ENCODE measurements at places on chromosomes 1 and 21. TPM values are rescaled to one million over a fixed set of nuclear protein-coding genes. Genes with fewer than 3 reads are reported as not detected.

GSTM5 gene
- not detected for polyA plus RNA-seq

ADAMTS4 gene
- 1.2 TPM for polyA plus RNA-seq

RPL11 gene
- 2,255 TPM for polyA plus RNA-seq

DNA sequence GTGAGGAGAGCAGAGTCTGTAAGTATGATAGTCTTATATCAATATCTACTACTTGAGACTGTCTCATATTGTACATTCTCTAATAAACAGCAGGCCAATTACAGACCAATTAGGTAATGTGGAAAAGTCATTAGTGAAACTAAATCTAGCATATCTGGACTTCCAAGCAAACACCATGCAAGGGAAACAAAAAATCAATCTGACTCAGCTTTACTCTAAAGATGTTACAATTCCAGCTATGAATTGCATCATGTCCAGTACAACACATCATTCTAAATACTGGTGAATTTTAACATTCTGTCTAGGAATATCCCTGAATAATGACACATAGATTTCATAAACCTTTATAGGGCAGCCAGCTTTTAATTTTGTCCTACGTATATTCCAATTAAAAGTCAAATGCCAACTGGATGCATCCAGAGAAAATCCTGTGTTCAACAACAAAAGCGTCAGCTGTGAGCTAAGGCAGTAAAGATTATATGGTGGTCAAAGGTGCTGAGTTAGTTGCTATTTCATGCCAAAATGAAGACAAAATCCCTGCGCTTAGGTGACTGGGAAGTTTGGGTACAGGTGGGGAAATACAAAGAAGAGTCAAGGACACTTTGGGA, 159.3 kb downstream of the TTLL7 start:
- no peaks in the 10 kb centered on the region for H3K36me3 ChIP-seq
- H3K4me3 ChIP-seq: no peak overlapping the region
- DNase-seq: no peak
- no peak overlapping the region for H3K27ac ChIP-seq

- DNase-seq: peak; percentile 10
- H3K27me3 ChIP-seq: no peaks in the 10 kb centered on the region
- no peak overlapping the region for H3K4me3 ChIP-seq
- H3K4me1 ChIP-seq: peaks cover 21% of the 10 kb centered on the region
These were observed 370.4 kb upstream of the ST6GALNAC5 start for GRCh38 chr1:76496871-76497270.

DNA sequence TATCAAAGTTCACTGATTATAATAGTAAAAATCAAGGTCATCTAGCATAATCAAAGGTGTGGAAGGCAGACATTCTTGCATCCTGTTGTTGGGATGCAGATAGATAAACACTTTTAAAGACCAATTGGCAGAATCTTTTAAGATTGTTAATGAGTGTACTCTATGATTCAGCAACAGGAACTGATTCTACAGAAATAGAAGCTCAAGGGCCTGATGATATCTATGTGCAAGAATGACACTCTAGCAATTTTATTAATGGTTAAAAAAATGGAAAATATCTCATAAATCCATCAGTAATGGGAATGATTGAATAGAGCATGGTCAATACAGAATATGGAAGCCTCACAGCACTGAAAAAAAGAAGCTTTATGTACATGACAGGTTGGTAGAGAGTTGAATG, 2.2 kb upstream of the ATP1A4 start:
- H3K36me3 ChIP-seq: no peaks in the 10 kb centered on the region
- H3K4me3 ChIP-seq: no peak overlapping the region
- H3K4me1 ChIP-seq: 0 out of 2 replicates have a peak, but pooled peaks cover 9% of the 10 kb centered on the region
- no peak overlapping the region for H3K27ac ChIP-seq
- no peaks in the 10 kb centered on the region for H3K27me3 ChIP-seq

- peaks cover 26% of the 10 kb centered on the region for H3K36me3 ChIP-seq
- H3K4me1 ChIP-seq: peaks cover 47% of the 10 kb centered on the region
- no peak for DNase-seq
- no peak overlapping the region for H3K4me3 ChIP-seq
- H3K27ac ChIP-seq: peak overlapping the region; percentile 36
These were observed 28.1 kb downstream of the PLXNA2 start for GRCh38 chr1:208216062-208216461.

All from SK-N-SH (cell line).